Stimulated activated CD8-positive, alpha-beta memory T cell treated with anti-CD3 and anti-CD28 coated beads, Interleukin-7, amount 100 ng/mL, for 4 hours (primary cell): ENCODE measurements at places on chromosomes 6 and 20.

GRCh38 chr6:1781152-1781816 is 171.6 kb downstream of the FOXC1 start:
- no peak for DNase-seq

- DNase-seq, result no peak
Observed at GRCh38 chr6:137542713-137543112, 48.5 kb upstream of the OLIG3 start.

DNA sequence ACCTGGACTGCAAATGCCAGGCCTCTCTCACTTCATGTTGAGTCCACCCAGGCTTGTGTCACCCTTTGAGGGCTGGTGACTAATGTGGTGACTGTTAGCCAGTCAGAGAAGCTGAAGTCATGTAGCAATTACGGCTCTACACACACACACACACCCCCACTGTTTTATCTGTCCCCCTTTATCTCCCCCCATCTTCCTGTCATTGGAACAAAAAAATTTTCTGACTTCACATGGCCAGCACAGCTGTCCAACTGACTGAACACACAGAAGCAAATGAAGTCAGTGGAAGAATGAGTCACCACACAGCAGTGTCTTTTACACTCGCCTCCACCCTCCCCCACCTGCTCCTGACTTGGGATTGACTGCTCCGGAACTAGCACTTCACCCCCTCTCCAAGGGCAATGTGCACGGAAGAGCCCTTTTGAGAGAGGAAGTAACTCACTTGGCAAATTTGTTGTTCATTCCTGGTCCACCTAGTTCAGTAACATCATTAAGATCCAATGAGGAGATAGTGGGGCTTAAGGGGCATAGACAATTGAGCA is 198.0 kb downstream of the RNF144B start:
- no peak for DNase-seq

DNA sequence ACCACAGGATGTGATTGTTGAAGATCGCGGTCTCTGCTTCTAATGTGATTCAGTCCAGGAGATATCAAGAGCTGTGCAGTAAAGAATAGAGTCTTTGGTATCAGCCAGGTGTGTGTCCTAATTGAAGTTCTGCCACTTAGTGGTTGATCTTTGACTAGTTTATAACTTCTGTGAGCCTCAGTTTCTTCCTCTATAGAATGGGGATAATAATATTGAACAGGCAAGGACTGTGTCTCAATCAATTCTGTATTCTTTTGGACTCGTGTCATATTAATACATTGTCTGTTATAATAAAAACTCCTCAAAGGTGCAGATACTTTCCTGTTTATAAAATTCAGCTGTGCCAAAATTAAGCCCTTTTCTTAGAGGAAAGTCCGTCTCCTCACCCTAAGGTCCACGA is 23.1 kb upstream of the NCOA6 start:
- DNase-seq, result no peak

GRCh38 chr20:1809611-1810510 is 85.3 kb upstream of the SIRPA start:
- no peak for DNase-seq

GRCh38 chr20:19430641-19431315 is 218.3 kb downstream of the SLC24A3 start:
- DNase-seq, result no peak
